IPS DF 6.9 (cell line): ENCODE measurements at places on chromosomes 6 and 20.

- peaks cover 7% of the 10 kb centered on the region; the same call in 1 of the 2 replicates for H3K4me1 ChIP-seq
- H3K36me3 ChIP-seq: no peaks in the 10 kb centered on the region
- no peak overlapping the region for H3K4me3 ChIP-seq
- no peaks in the 10 kb centered on the region for H3K27me3 ChIP-seq
- no peak for DNase-seq
- no peak overlapping the region for H3K27ac ChIP-seq
Measured at GRCh38 chr6:111602481-111603011, 3.1 kb downstream of the TRAF3IP2 start.

- H3K27me3 ChIP-seq: no peaks in the 10 kb centered on the region
- H3K4me3 ChIP-seq: no peak overlapping the region
- H3K27ac ChIP-seq: no peak overlapping the region
- no peaks in the 10 kb centered on the region for H3K4me1 ChIP-seq
- DNase-seq: no peak
- H3K36me3 ChIP-seq: no peaks in the 10 kb centered on the region
Measured at GRCh38 chr6:166470029-166470862, 87.5 kb upstream of the MPC1 start.

- H3K27me3 ChIP-seq: no peaks in the 10 kb centered on the region
- peaks cover 3% of the 10 kb centered on the region; the same call in 1 of the 2 replicates for H3K36me3 ChIP-seq
- H3K27ac ChIP-seq: no peak overlapping the region
- no peak for DNase-seq
- no peak overlapping the region for H3K4me3 ChIP-seq
Measured at GRCh38 chr20:36854348-36855240, 21.3 kb upstream of the TLDC2 start.

DNA sequence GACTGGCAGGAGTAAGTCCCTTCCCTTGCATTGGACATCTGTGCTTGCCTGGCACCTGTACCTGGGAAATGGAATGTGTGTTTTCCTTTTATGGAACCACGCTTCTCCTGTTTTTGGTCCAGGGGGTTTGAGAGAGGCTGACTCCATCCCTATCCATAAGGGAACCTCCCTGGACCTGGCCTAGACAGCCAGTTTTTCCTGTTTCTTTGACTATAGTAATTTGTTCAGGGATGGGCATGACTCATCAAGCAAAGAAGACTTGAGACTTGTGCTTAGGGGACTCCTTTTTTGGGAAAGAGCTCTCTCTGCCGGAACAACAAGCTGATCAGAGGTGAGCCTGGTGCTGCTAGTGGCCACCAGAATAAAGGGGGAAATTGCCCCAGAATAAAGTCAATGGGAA lies 393.8 kb downstream of the CDH26 start:
- DNase-seq: no peak
- H3K27ac ChIP-seq: no peak overlapping the region
- no peak overlapping the region for H3K4me3 ChIP-seq
- H3K4me1 ChIP-seq: no peaks in the 10 kb centered on the region

GRCh38 chr6:113732384-113732966 lies 124.7 kb upstream of the MARCKS start:
- no peak for DNase-seq
- H3K4me1 ChIP-seq: no peaks in the 10 kb centered on the region
- no peak overlapping the region for H3K27ac ChIP-seq

GRCh38 chr6:157432892-157433265 lies 51.9 kb downstream of the ZDHHC14 start:
- no peak overlapping the region for H3K27ac ChIP-seq
- no peaks in the 10 kb centered on the region for H3K36me3 ChIP-seq
- no peak for DNase-seq
- H3K4me1 ChIP-seq: peaks cover 2% of the 10 kb centered on the region; the same call in 1 of the 2 replicates
- no peaks in the 10 kb centered on the region for H3K27me3 ChIP-seq

DNA sequence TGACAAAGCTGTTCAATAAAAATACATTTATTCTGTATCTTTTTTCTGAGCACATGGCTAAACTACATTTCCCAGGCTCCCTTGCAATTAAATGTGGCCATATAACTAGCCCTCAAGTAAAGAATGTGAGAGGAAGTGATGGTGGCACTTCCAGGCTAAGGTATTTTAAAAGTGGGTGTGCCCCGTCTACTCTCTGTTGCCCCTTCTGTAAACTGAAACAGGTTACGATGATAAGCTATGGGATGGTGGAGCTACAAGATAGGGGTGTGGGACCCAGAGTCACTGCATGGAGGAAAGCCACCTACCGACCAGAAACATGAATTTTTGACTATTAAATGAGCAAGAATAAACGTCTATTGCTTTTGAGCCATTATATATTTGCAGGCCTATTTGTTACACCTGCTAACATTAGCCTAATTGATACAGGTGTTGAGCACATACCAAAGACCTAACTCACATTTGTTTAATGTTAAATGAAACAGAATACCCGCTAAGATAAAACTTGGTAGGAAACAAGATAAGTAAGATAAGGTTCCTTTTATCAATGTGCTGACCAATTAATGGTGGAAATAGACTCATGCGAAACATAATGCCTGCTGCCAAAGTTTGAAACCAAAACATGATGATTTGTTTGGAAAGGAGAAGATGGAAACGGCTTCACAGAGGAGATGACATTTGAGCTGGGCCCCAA lies 3.1 kb downstream of the FYN start:
- no peaks in the 10 kb centered on the region for H3K36me3 ChIP-seq
- no peak overlapping the region for H3K4me3 ChIP-seq
- H3K4me1 ChIP-seq: peaks cover 4% of the 10 kb centered on the region; the same call in 1 of the 2 replicates
- no peaks in the 10 kb centered on the region for H3K27me3 ChIP-seq
- no peak overlapping the region for H3K27ac ChIP-seq
- no peak for DNase-seq

DNA sequence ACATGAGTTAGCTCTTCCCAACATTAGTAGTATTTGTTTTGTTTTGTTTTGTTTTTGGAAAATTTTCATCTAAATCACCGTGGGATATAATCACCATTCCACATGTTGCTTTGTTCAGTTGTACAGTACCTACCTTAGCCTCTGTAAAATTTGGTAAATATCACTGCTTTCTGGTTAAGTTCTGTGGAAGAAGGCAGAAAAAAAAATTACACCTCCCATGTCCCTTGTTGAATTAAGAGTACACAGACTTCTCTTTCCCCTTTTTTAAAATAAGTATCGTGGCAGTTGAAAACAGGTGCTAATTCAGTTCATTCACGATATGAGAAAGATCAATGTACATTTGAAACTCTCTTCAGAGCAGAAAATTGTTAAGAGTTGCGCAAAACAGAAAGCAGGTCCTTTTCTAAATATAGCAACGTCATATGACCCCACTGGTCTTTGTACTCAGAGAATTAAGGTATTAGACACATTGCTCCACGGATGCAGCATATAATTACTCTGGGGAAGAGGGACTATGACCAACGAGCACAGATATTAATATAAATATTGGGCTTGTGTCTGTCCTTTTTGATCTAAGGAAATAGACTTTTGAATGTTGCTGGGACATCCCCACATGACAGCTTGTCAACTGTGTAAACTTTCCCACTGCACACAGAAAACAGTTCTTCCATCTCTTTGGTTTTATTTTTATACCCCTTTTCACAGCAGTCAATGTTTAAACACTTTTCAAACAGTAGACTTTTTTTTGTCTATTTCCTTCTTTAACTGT lies 58.6 kb upstream of the ZNF217 start:
- no peaks in the 10 kb centered on the region for H3K4me1 ChIP-seq
- H3K27ac ChIP-seq: no peak overlapping the region
- no peaks in the 10 kb centered on the region for H3K27me3 ChIP-seq
- H3K36me3 ChIP-seq: no peaks in the 10 kb centered on the region
- DNase-seq: no peak
- H3K4me3 ChIP-seq: no peak overlapping the region

GRCh38 chr6:126767711-126768110 lies 350.8 kb upstream of the RSPO3 start:
- no peak overlapping the region for H3K27ac ChIP-seq
- DNase-seq: no peak
- no peaks in the 10 kb centered on the region for H3K4me1 ChIP-seq
- no peaks in the 10 kb centered on the region for H3K27me3 ChIP-seq

- H3K4me3 ChIP-seq: no peak overlapping the region
- DNase-seq: no peak
- H3K4me1 ChIP-seq: peaks cover 3% of the 10 kb centered on the region
- no peaks in the 10 kb centered on the region for H3K27me3 ChIP-seq
Measured at GRCh38 chr6:39688494-39688893, 36.7 kb downstream of the KIF6 start.

GRCh38 chr6:140101818-140102217 lies 727.4 kb upstream of the CITED2 start:
- no peak overlapping the region for H3K27ac ChIP-seq
- DNase-seq: no peak
- H3K36me3 ChIP-seq: no peaks in the 10 kb centered on the region
- no peaks in the 10 kb centered on the region for H3K4me1 ChIP-seq
- no peak overlapping the region for H3K4me3 ChIP-seq

GRCh38 chr6:130946076-130946475 lies 117.0 kb downstream of the EPB41L2 start:
- DNase-seq: no peak
- no peaks in the 10 kb centered on the region for H3K27me3 ChIP-seq
- no peak overlapping the region for H3K27ac ChIP-seq
- H3K36me3 ChIP-seq: no peaks in the 10 kb centered on the region

DNA sequence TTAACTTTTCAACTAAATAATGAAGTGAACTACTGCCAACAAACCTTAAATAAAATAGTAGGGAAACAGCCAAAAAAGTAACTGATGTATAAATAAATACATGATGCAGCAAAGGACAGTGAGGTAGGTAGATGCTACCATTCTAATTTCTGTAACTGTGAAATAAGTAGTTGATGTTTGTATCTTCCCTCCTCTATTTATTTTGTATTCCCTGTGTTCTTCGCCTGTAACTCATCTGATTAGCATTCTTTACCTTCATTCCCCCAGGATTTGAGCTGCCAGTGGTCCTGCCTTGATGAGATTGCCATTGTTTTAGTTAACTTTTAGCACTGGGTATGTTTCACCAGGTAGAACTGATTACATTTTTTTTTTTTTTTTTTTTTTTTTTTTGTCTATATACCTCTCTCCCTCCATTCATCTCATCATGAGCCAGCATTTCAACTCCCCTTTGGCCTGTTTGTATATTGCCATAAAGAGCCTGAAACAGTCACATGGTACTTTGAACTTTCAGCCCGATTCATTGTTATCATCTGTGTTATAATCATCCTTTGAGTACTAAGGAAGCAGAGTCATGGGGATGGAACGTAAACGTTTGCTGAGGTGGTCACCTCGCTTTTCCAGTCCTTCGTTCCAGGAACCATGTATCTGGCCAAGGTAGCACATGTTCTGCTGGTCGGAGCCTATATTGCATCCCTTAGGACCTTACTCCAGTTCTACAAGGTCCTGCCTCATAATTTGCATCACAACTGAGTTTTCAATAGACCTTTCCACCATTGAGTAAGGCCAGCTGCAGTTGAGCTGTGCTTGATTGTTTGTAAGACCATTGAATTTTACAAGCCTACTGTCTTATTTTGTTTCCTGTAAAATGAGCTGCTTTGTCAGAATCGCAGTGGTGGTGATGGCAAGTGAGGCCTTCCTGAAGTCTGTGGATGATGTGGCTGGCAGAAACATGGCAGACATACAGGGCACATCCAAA lies 107.6 kb downstream of the JAG1 start:
- no peak overlapping the region for H3K4me3 ChIP-seq
- no peak overlapping the region for H3K27ac ChIP-seq
- no peaks in the 10 kb centered on the region for H3K4me1 ChIP-seq
- H3K36me3 ChIP-seq: no peaks in the 10 kb centered on the region
- no peak for DNase-seq

GRCh38 chr6:89862698-89863097 lies 31.6 kb upstream of the GJA10 start:
- peaks cover 14% of the 10 kb centered on the region; the same call in 1 of the 2 replicates for H3K36me3 ChIP-seq
- H3K27ac ChIP-seq: no peak overlapping the region
- no peak overlapping the region for H3K4me3 ChIP-seq
- no peaks in the 10 kb centered on the region for H3K4me1 ChIP-seq
- H3K27me3 ChIP-seq: no peaks in the 10 kb centered on the region

- H3K27ac ChIP-seq: no peak overlapping the region
- H3K36me3 ChIP-seq: no peaks in the 10 kb centered on the region
- no peak overlapping the region for H3K4me3 ChIP-seq
Measured at GRCh38 chr6:106444777-106445507, 84.4 kb downstream of the CRYBG1 start.

DNA sequence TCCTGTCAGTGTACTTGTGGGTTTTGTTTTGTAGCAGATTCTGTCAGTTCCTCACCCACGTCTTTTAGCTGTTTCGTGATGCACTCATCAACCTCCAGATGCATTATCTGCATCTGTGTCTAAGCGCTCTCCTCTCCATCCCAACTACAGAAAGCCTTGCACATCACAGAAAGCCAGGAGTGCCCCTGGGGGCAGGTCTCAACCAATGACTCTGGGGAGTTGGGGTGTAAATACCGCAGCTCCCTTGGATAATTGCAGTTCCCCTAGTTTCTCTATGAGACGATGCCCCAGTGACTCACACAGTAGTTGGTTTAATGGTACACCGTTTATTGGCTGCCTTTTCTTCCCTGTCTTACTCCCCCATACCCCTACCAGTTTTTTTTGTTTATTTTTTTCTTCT lies 158.1 kb downstream of the SOX4 start:
- peaks cover 2% of the 10 kb centered on the region; the same call in 1 of the 2 replicates for H3K4me1 ChIP-seq
- no peak overlapping the region for H3K4me3 ChIP-seq
- H3K36me3 ChIP-seq: no peaks in the 10 kb centered on the region; the same call in 1 of the 2 replicates
- no peak for DNase-seq

- no peaks in the 10 kb centered on the region for H3K36me3 ChIP-seq
- no peak overlapping the region for H3K4me3 ChIP-seq
- no peak overlapping the region for H3K27ac ChIP-seq
- no peak for DNase-seq
- H3K27me3 ChIP-seq: no peaks in the 10 kb centered on the region
Measured at GRCh38 chr6:19795211-19795610, 42.0 kb upstream of the ID4 start.

DNA sequence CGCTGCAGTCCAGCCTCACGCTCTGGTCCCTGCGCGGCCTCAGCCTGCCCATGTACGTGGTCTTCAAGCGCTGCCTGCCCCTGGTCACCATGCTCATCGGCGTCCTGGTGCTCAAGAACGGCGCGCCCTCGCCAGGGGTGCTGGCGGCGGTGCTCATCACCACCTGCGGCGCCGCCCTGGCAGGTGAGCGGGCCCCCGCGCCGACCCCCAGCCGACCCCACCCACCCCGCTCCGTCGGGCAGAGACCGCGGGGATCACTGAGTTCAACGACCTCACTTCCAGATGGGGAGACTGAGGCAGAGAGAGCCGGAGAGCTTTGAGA lies 545 bp downstream of the SLC35D3 start:
- H3K4me1 ChIP-seq: peaks cover 4% of the 10 kb centered on the region
- H3K36me3 ChIP-seq: no peaks in the 10 kb centered on the region; the same call in 1 of the 2 replicates
- H3K27ac ChIP-seq: no peak overlapping the region
- H3K4me3 ChIP-seq: peak overlapping the region; percentile 32; the same call in 1 of the 2 replicates
- DNase-seq: no peak

- H3K27ac ChIP-seq: no peak overlapping the region
- DNase-seq: peak; percentile 20
- no peaks in the 10 kb centered on the region for H3K27me3 ChIP-seq
- H3K4me1 ChIP-seq: no peaks in the 10 kb centered on the region
- no peak overlapping the region for H3K4me3 ChIP-seq
Measured at GRCh38 chr6:112145080-112145573, 57.7 kb downstream of the FAM229B start.

- no peak overlapping the region for H3K27ac ChIP-seq
- H3K4me1 ChIP-seq: no peaks in the 10 kb centered on the region; the same call in 1 of the 2 replicates
- H3K36me3 ChIP-seq: no peaks in the 10 kb centered on the region
- H3K4me3 ChIP-seq: no peak overlapping the region
- H3K27me3 ChIP-seq: no peaks in the 10 kb centered on the region
- DNase-seq: no peak
Measured at GRCh38 chr6:109660526-109661320, 30.3 kb downstream of the AK9 start.

- no peaks in the 10 kb centered on the region for H3K36me3 ChIP-seq
- H3K4me3 ChIP-seq: no peak overlapping the region
- no peaks in the 10 kb centered on the region for H3K27me3 ChIP-seq
- H3K27ac ChIP-seq: no peak overlapping the region
Measured at GRCh38 chr20:41023549-41023948, 5.1 kb upstream of the TOP1 start.
